A549 treated with AZD2906 at 1 μM for 4 hours (cell line): ENCODE measurements at places on chromosomes 3 and 15. TPM values are rescaled to one million over a fixed set of nuclear protein-coding genes. Genes with fewer than 3 reads are reported as not detected.

MST1 gene
- total RNA-seq, result 0.81 to 2.3 TPM (median 1.6 TPM) in 5 replicates

IQCF6 gene
- total RNA-seq, result not detected in 5 replicates

SMCO1 gene
- total RNA-seq, result 0.03 TPM in 1 of 5 replicates, not detected in the others

BFSP2 gene
- not detected in 5 replicates for total RNA-seq

LYSMD4 gene
- 3.3 to 4.4 TPM (median 3.7 TPM) in 5 replicates for total RNA-seq

LDHAL6B gene
- total RNA-seq, result not detected in 5 replicates

RYR3 gene
- total RNA-seq, result 0.02 to 0.07 TPM (median 0.02 TPM) in 5 replicates

TGM4 gene
- total RNA-seq, result 0.13 to 0.23 TPM (median 0.19 TPM) in 5 replicates

UBAP1L gene
- total RNA-seq, result 0.53 to 0.97 TPM (median 0.84 TPM) in 5 replicates

HESX1 gene
- total RNA-seq, result 0.24 to 0.48 TPM (median 0.40 TPM) in 4 of 5 replicates, not detected in the other

CTXN2 gene
- total RNA-seq, result 0.02 to 0.05 TPM in 2 of 5 replicates, not detected in the others

RBP2 gene
- total RNA-seq, result not detected in 5 replicates
